ENCODE measurements at places on chromosomes 1 and 21.
A peak's percentile ranks its signal among the peaks of the same experiment; 100 is the strongest.

DNA sequence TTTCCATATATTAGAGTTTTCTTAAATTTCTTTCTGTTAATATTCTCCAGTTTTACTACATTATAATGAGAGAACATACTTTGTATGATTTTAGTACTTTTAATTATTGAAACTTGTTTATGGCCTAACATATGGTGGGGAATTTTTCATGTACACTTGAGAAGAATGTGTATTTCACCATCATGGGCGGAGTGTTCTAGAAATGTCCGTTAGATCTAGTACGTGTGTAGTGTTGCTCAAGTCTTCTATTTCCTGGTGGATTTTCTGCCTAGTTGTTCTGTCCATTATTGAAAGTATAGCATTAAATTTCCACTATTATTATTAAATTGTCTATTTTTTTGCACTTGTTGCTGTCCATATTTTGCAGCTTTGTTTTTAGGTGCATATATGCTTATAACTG is 64.0 kb upstream of the RGS21 start:
- no peak for DNase-seq

DNA sequence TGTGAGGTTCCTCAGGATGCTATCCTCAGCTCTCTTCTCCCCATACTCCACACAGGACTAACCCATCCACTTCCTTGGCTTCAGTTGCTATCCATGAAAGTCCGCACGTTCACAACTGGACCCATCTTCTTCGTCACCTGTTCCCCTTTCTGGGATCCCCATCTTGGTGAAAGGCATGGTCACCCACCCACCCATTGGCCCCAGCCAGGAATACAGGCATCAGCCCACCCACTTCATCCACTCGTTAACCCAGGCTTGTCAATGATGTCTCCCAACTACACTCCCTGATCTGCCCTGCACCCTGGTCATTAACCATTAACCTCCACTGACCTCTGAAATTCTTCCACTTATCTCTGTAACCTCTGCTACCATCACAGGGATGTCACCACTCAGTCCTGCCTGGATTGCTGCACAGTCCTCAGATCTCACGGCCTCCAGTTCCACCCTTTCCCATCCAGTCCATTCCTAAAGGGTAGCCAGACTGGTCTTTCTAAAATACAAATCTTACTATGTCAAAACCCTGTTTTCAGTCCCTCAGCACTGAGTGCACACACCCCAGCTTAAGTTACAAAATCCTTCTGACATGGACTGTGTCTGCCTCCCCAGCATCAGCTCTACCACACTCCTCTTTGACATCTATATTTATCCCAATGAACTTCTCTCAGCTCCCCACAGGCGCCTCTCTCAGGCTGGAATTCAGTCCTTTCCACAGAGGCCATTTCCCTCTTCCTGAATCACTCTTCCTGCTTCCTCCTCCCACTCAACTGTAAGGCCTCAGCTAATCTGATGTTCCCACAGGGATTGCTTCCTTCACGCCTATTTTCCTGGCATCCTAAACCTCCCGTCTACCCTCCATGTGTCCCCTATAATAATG is 10.4 kb downstream of the PGLYRP4 start:
- DNase-seq, result no peak

- DNase-seq, result no peak
Measured at GRCh38 chr21:23507501-23507900, 2099.8 kb downstream of the MRPL39 start.

DNA sequence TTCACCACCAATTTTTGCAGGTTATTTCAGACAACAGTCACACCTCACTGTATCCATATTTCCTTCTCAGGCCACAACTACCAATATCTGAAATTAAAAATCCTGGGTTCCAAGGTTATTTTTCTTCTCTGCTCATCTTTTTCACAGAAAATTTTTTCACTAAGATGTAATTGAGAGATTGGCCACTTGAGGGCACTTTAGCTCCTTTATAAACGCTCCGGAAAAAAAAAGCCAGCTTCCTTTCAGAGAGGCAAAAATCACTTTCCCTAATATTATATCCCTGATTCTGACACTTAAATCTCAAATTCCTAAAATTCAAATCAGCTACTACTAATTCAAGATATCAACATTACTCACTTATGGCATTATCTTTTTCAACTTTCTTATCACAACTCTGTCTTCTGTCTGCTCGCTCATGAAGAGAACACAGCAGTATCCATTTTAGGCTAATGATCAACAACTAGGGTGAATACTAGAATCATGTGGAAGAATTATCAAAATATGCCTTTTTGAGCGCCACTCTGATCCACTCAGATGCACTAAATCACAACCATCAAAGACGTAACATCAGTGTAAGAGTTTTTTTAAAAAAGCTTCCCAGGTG is 101.4 kb upstream of the RGS1 start:
- peak; percentile 35 for DNase-seq

- DNase-seq, result no peak
Measured at GRCh38 chr21:45482899-45483821, 59.1 kb downstream of the SLC19A1 start.

GRCh38 chr1:64901663-64902062 is 64.7 kb downstream of the JAK1 start:
- no peak for DNase-seq

GRCh38 chr1:1130206-1131120 is 14.6 kb upstream of the C1orf159 start:
- DNase-seq, result no peak

DNA sequence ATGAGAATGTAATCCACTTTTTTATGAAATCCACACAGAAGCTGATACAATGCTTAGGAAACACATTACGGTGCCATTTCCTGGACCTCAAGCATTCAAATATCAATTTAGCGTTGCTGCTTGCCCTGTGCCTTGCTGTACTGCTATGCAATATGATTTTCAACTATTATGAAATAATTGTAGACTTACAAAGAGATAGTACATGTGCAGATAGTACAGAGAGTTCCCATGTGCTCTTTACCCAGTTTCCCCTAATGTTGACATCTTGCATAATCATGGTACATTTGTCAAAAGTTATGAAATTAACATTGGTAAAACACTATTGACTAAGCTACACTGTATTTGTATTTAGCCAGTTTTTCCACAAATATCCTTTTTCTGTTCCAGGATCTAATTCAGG is 37.7 kb upstream of the PTBP2 start:
- no peak for DNase-seq

DNA sequence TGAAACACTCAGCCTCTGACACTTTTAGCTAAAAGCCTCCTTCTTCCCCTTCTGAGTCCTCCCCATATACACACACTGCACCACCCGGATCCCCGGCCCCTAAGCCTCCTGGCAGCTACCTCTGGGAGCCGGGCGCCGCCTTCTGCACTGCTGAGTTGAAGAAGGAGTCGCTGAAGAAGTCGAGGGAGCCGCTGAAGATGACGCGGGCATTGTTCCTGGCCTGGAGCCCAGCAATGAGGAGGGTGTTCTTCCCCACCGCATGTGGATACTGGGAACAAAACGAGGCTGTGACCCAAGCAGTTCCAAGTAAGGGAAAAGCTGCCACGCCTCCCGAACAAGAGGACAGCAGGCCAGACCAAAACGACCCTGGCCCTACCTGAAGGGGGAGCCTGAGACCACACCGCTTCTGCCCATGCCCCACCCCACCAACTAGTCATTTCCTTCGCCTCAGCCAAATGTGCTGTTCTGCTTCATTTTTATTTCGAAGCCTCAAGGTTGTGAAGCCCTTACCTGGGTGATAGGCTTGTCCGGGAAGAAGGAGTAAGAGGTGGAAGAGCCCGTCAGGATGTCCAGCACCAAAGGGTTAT is 7.0 kb downstream of the DDOST start:
- DNase-seq, result no peak

GRCh38 chr1:178169649-178170048 is 75.7 kb downstream of the RASAL2 start:
- no peak for DNase-seq

DNA sequence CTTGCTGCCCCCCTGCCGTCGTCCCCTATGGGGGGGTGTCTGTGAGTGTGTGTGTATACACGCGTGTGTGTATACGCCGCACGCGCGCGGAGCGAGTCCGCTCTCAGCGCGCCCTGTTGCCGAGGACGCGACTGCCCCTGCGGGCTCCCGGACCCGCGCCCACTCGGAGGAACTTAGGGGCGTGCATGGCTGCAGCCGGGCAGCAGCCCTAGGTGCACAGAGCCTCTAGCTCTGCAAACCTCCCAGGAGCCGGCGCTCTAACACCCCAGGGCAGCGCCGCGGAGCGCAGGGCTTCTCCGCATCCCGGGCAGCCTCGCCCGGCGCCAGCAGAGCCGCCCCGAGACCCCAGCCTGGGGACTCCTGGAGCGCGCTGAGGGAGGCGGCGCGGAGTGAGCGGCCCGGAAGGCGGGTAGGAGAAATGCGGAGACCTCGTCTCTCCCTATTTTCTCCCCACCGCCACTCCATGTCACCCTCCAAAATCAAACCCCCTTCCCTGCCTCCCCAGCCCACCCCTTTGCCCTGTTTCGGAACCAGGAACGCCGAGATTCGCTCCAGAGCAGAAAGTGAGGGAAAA is 574 bp downstream of the ITPKB start:
- peak; percentile 43 for DNase-seq

All from GM10248 (cell line).